NCI-H2029 (cell line): ENCODE measurements at places on chromosomes 11 and 22.

GRCh38 chr11:90221803-90222458 lies 918 bp downstream of the CHORDC1 start:
- no peak for DNase-seq

DNA sequence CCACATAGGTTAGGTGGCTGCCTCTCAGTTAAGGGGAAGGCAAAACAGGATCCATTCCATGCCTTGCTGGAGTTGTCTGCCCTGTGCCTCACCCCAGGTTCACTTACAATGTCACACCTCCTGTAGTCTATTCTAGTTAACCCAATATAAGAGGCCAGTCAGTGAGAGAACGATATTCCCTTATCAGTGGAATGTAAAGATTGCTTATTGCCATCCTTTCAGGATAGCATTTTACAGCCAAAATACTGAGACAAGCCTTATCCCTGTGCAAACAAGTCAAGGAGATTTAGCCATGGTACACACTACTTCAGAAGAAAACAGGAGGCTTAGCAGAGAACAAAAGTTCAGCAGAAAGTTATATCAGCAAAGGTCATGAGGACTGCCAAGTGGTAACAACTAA lies 5.5 kb downstream of the CYP2R1 start:
- DNase-seq: no peak

GRCh38 chr11:114367244-114367957 lies 32.9 kb downstream of the C11orf71 start:
- DNase-seq: no peak

- no peak for DNase-seq
Measured at GRCh38 chr22:35649026-35649553, 844 bp downstream of the APOL6 start.

GRCh38 chr11:113553235-113553634 lies 78.0 kb upstream of the DRD2 start:
- DNase-seq: no peak

DNA sequence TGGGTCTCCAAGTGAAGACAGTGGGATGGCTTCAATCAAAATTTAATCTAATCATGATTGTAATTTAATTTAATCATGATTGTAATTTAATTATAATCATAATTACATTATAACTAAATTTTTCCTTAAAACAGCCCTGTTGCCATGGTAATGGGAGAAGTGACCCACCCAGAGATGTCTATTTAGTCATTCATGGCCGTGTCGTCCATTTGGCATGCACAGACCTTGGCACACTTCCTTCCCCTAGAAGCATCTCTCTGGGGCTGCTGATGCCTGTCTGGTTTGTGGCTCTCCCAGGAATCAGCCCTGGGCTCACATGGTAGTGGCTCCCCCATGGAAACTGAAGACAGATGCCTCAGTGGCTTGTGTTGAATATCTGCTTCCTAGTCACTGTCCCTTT lies 27.0 kb downstream of the P4HA3 start:
- no peak for DNase-seq

- no peak for DNase-seq
Measured at GRCh38 chr11:126113012-126113411, 50.3 kb upstream of the CDON start.
